ENCODE measurements at places on chromosomes 11 and 22.

DNA sequence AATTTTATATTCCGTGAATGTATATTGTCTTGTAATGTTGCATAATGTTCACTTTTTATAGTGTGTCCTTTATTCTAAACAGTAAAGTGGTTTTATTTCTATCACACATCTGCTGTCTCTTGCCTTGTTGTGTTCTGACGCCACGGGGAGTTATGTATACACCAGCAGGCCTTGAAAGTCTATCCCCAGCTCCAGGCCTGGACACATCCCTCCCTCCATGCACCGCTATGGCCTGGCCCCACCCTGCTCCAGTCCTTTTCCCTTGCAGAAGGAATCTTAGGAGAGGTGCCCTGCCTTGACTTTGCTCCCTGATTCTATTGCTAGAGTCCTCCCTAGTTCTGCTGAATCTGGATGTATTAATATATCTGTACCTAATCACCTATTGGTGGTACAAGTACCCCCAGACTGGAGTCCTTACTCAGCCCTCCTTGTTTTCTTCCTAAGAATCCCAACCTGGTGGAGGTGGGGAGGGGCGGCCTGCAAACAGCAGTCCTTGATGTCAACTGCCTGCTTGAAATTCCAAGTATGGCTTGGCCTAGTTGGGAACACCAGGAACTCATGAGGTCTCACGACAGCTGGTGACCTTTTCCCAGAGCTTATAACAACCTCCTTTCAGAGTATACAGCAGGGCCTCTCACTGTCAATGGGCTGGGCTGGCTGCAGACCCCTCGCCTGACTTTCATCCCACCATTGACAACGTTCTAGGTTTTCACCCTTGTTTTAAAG, 61.6 kb downstream of the TIMP3 start:
- no peak for DNase-seq

DNA sequence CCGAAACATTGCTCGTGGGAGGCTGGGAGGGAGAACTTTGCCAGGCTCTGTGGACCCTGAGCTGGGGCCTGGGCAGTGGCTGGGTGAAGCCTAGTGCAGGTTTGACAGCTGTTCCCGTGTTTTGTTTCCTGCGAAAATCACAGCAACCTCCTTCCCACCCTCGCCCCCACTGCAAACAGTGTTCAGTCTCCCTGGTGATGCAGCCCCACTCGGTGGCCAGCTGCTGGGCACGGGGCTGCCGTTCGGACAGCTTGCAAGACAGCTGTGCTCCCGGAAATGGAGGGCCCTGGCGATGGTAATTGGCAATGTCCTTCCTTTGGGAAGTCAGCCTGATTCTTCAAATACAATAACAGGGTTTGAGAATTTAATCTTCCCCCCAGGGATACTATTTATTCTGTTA, 10.4 kb upstream of the GAL start:
- no peak for DNase-seq

DNA sequence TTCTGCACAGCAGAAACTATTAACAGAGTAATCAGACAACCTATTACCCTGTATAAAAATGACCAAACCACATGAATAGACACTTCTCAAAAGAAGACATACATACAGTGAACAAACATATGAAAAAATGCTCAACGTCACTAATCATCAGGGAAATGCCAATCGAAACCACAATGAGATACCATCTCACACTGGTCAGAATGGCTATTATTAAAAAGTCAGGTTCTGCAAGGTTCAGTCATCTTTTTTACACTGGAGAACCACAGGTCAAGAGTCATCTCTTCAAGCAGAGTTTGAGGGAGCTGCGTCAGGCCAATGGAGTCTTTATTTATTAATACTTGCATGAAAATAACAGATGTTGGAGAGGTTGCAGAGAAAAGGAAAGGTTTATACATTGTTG, 40.4 kb downstream of the RCN1 start:
- no peak for DNase-seq

GRCh38 chr22:24952837-24953383, 394 bp downstream of the KIAA1671 start:
- DNase-seq: no peak

GRCh38 chr11:58933661-58934060, 5.6 kb upstream of the GLYATL1 start:
- no peak for DNase-seq

GRCh38 chr11:123330071-123330470, 100.0 kb upstream of the GRAMD1B start:
- no peak for DNase-seq

GRCh38 chr11:78840200-78840599, 265.5 kb upstream of the NARS2 start:
- no peak for DNase-seq

GRCh38 chr22:24302591-24302990, 32.0 kb downstream of the SPECC1L start:
- DNase-seq: no peak

GRCh38 chr11:15720460-15720859, 605.7 kb downstream of the INSC start:
- no peak for DNase-seq

DNA sequence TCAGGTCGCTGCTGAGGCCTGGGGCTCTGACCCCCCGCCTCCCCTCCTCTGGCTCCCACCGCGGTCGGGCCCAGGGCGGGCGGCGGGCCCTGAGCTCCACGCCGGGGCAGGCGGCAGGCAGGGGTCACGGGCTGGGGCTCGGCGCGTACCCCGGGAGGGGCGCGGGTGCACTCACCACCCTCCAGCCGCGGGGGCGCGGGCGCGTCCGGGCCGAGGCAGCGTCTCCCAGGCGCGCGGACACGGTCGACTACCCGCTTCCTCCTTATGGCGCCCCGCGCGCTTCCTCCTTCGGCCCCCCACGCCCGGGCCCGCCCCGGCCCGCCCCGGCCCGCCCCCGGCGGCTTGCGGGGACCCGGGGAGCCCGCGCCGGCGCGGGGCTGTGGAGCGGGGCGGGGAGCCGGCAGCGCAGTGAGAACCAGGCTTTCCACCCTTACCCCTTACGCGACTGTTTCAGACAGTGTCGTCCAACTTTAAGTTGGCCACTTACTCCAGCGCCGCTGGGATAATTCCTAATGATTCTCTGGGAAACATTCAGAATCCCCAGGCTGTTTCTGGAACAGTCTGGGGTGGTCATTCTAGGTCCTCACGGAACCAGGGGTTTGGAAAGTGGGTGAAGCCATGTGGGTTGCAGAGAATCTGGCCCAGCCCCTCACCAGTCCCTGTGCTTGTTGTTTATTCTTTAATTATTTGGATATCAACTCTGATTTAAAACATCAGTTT, at the start of gene BID:
BID (minus strand) TSS at position 264 of the 720 bp plus-strand sequence. CDS start 24,353 bp downstream, outside the sequence.
- DNase-seq: peak; percentile 79

DNA sequence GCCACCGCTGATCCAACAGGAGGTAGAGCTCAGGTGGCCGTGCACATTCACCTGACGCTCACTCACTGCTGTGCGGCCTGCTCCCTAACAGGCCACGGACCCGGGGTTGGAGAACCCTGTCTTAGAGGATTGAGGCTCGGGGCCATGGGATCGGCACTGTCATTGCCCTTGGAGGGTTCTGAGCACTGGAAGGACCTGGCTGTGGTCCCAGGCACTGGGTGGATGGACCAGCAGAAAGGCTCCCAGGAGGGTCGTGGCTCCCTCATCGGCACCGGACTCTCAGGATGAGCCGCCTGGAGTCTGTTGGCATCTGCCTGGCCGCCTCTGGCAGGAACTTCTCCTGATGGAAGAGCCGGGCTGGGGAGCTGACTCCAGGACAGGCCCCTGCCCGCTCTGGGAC, 6.5 kb downstream of the KCNQ1 start:
- DNase-seq: no peak

DNA sequence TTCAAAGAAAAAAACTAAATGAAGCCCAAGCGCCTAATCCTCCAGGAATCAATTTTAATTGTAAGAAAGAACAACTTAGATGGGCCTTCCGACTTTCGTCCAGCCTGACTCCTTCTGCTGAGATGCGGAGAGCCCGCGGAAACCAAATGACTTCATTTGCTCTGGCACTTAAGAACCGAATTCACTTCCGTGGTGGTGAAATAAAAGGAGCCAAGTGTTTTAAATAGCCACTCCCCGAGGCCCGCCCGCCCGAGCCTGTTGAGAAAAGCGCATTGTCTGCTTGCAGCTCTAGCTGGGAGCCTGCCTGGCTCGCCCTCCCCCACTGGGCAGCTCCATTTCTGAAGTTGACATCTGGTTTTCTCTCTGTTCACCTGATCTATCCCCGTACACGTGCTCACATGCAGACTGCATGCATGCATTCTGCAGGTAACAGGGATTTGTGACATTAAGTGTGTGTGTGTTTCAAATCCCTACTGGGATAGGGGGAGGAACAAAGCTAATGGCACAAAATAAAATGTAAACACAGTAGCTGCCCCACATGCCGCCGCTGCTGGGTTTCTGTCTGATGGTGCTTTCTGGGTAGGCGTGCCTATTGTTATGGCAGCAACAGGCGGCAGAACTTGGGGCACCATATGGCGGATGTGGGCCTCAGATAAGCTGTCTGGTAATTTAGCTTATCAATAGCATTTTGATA, 6.2 kb downstream of the TEAD1 start:
- DNase-seq: no peak

DNA sequence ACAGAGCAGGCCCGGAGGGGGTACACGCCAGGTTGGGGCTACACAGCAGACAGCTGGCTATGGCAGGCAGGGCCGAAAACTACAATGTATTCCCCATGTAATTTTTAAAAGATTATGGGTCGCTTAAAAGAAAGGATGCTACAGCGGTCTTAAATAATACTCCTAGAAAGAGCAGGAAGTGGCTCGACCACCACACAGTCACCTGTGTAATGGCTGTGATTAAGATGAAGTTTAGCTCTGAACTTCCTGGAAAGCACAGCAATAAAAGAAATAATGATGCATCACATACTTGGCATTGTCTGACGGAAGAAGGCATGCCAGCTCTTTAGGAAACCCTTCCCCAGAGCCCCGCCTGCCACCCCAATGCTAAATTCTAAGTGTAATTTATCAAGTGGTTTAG, 32.6 kb downstream of the WNT11 start:
- DNase-seq: no peak

GRCh38 chr11:58905721-58906547, 33.4 kb upstream of the GLYATL1 start:
- DNase-seq: no peak

GRCh38 chr22:32281072-32281471, 25.9 kb upstream of the SLC5A4 start:
- no peak for DNase-seq

DNA sequence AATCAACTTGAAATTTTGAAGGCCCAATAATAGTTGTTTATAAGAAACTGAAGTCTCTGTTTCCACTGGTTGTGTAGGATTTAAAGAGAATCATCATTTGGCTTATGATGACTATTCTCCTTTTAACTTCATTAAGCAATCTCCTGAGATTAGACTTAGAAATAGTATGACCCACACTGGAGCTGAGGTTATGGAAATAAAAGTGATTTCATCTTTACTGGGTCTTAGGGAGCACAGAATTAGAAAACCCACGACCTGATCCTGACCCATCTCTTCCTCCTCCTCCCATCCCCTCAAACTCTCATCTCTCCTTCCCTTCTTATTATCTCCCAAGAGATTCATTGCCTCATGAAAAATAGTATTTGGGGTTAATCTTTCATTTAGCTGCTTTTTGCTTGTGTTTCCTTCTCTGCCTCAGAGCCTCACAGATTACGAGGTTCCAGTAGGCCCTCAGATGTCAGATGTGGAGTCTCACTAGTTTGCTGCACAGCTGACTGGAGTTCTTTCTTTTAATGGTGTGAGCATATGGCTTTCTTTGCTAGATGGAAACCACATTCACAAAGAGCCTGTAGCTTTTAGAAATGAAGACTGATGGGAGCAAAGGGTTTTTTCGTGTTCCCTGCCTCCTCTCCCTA, 85.0 kb downstream of the ALX4 start:
- no peak for DNase-seq

DNA sequence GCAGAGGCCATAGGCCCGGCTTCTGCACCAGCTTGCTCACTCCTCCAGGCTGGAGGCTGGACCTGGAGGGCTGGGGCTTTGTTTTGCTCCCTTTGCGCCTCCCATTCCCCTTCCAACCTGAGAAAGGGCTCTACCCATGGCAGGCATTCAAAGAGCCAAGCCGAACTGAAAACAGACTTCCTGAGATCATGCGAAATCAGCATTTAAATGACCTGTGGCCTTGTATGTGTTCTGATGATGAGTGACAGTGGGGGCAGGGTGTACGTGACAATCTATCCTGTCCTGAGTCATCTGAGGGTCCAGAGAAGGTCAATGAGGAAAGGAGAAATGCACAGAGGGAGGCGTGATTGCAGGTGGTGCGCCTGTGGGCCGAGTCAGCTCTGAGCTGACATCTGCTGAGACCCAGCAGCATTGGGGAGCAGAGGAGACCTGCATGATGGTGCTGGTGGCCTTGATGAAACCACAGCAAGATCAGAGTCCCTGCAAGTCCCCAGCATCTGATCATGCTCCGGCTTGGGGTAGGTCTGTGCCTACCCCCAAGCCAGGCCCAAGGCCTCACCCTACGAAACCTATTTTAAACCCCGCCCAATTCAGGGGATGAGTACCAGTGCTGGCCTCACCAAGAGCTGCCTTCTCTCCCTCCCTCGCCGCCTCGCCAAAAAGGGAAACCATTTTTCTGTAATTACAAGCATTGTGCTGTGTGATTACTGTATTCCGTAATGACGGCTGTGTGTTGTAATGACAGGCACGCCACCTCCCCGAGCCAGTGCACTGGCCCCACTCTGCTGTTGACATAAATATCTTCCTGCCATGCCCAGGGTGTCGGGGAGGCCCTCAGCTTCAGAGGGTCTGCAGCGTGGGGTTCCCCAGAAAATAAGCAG, 95.2 kb upstream of the ANO1 start:
- no peak for DNase-seq

DNA sequence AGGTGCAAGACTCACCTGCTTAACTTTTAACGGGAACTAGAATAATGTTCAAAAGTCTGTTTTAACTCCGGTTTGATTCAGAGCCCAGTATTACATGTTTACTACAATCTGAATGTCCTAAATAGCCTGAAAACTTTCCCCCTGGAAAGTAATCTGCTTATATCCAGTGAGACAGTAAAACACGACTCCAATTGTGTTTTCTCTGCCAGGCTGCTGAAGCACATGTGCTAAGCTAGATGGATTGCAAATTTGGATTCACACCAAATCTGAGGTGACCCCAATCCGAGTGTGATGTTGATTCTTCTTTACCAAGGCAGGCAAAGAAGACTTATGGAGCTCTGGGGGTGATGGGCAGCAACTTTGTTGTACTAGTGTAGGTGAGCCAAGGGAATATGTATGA, 158.7 kb upstream of the PDGFD start:
- no peak for DNase-seq

- no peak for DNase-seq
These were observed 372.1 kb downstream of the FAT3 start for GRCh38 chr11:92596596-92597317.

DNA sequence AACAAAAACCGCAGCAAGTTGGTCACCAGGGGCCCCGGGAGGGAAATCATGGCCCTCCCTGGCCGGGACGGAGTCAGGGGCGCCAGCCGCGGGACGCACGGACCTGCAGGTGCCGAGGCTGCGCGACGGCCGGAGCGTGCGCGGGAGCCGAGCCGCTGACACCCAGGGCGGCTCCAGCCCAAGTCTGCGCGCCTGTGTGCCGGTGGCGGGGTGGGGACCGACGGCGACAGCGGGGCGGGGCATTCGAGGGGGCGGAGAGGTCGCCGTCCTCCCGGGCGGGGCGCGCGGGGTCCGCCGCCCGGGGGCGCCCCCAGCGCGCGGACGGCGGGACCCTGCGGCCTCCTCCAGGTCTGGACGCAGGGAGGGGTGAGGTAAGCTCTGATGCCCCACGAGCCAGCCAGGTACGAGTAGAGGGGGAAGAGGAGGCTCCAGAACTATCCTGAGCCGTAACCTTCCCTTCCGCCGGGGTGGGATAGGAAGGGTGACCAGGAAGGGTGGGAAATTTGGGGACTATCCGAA, at the start of gene ESAM:
ESAM (minus strand) TSS at position 186 of the 519 bp plus-strand sequence; CDS start at position 50, 136 bp downstream.
- DNase-seq: no peak
